ENCODE measurements at places on chromosomes 2 and 18.

GRCh38 chr2:36355890-36356297, 316 bp downstream of the CRIM1 start:
- DNase-seq = no peak

DNA sequence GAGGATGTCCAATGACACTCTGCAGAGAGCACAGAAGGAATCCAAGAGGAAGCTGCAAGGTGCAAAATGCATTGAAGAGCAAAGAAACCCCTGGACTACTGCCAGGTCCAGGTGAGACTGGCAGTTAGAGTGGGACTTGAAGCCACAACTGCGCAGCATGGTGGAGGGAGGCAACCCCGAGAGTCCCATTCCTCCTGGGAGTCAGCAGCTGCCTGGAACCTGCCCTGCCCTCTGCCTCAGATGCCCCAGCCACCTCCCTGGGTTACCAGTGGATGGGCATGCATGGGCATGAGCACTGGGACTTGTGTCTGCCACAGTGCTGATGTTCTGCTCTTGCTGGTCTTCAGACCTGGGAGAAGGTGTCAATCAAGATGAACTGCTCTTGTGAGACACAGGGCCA, 43.2 kb downstream of the ANKMY1 start:
- DNase-seq = no peak

DNA sequence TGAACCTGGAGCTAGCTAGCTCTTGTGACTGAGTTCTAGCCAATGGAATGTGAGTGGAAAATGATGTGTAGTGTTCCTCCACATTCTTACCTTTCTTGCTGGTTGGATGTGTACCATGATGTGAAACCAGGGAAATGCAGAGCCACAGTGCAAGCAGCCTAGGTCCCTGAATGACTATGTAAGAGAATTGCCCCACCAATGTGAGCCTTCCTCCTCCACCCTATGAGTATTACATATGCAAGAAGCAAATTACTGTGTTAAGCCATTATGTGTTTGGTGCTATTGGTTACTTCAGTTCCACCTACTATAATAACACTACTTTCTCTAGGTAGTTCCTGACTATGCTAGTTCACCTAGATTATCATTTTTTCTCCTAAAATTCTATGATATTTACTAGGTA, 39.6 kb downstream of the LCLAT1 start:
- no peak for DNase-seq

DNA sequence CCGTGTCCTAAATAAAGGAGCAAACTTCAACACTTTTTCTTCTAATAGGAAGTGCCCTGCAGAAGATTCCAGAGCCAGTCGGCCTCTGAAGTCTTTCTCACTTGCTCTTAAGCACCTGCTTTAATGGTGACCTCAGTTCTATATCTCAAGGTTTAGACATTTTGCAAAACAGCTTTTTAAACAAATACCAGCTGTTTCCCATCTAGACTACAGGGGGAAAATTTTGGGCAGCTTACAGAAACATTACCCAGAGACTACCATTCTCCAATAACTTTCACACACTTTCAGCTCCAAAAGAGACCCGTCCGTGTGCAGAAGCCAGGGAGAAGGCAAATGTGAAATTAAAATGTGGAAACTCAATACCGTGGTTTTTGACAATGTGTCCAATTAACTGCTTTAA, 285.3 kb upstream of the CCDC68 start:
- no peak for DNase-seq

- no peak for DNase-seq
These were observed 21.3 kb upstream of the PIK3C3 start for GRCh38 chr18:41933778-41934177.

DNA sequence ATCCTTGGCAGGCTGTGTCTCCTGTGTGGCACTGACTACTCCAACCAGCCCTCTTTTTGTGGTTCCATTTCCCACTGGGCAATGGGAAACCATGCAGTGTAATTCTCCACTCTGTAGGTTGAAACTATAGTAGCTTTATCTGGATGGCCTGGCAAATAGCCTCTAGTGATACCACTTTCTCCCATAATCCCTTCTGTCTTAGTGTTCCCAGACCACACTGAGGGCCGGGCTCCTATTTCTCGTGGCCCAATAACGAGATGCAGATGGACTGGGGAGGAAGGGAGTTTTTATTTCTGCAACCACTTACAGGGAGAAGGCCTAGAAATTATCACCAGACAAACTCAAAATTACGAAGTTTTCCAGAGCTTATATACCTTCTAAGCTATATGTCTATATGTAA, 24.7 kb downstream of the SKA1 start:
- DNase-seq = no peak

DNA sequence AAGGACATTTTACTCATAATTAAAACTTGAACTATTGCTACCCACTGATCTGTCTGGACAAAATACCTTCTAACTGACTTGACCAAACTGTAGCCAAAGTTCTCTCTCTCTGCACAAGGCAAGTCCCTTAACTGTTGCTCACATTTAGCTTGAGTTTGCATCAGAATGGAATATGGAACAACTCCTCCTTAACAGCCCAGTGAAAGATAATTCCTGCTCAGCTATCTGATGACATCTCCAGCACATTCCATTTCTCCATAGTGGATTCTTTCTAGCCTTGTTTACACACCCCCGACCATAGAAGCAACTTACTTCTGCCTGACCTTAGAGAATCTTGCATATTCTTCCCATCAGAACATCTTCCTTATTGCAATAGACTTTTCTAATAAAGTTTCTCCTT, 317.2 kb upstream of the CDH2 start:
- no peak for DNase-seq

- DNase-seq = no peak
These were observed 91.5 kb upstream of the SIX3 start for GRCh38 chr2:44850016-44850415.

DNA sequence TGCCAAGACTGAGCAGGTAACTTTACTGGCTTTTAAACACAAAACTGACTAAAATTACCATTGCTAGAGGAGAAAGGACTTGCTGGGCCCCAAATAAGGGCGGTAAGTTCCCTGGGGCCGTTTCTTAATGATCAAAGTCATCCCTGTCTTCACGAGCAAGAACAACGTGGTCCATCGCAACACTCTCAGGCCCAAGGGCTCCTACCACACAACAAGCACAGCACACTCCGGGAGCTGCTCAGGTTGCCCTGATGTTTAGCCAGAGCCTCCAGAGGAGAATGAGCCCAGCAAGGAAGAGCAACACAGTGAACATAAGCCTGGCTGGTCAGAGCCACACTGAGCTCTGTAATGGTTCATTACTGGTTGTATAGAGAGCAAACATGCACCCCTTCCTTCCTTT, 102.7 kb downstream of the DYNC1I2 start:
- DNase-seq = no peak

DNA sequence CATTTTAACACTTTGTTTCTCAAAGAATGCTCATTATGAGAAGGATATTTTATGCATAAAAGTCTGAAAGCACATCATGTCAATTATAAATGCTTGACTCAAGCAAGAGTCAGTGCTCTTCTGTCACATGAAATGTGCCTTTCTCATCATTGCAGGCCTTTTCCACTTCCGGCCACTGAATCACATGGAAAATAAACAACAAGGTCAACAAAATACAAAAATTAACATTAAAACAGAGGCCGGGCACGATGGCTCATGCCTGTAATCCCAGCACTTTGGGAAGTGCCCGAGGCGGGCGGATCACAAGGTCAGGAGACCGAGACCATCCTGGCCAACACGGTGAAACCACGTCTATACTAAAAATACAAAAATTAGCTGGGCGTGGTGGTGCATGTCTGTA, 480.6 kb downstream of the SPAG16 start:
- no peak for DNase-seq

- DNase-seq = no peak
These were observed 8.9 kb upstream of the SLC25A12 start for GRCh38 chr2:171902840-171903420.

DNA sequence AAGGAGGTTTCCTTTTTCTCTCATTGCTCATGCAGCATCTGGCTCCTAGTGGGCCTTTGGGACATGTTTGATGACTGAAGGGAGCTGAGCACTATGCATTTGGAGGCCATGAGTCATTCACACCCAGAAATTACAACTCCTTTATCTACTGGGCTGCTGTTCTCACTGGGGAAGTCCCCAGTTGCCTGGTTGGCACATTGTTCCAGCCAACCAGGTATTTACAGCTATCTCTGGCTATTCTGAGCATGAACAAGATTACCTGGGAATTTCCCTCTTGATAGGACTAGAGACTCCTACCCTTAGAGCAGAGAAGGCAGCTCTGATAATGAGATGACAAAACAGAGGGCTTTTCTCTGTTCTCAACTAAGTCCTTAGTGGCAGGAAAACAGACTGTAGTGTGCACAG, 206.5 kb downstream of the SETBP1 start:
- DNase-seq = no peak

GRCh38 chr18:3012136-3013023, 564 bp downstream of the LPIN2 start:
- DNase-seq = peak; percentile 37

DNA sequence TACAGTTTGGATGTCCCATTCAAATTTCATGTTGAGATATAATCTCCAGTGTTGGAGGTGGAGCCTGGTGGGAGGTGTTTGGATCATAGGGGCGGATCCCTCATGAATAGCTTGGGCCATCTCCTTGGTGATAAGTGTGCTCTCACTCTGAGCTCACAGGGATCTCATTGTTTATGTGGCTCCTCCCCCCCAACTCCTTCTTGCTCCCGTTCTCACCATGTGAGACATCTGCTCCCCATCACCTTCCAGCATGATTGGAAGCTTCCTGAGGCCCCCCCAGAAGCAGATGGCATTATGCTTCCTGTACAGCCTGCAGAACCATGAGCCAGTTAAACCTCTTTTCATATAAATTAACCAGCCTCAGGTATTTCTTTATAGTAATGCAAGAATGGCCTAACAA, 3.0 kb upstream of the INPP1 start:
- DNase-seq = no peak

GRCh38 chr2:164981217-164981990, 26.1 kb upstream of the SLC38A11 start:
- DNase-seq = no peak

GRCh38 chr2:159489476-159489875, 126.9 kb downstream of the BAZ2B start:
- no peak for DNase-seq

DNA sequence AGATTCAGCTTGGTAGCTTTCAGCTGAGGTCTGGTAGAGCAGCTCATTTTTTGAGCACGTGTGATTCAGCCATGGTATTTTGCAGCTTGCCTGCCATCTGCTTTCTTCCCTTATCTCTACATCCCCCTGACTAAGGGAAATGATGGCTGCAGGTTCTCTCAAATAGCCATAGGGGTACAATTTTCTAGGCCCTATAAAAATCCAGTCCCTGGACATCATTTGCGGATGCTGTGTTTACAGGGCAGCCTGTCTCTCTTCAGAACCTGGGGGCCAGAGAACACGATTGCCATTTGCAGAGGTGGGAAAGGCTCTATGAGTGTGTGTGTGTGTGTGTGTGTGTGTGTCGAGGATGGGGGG, 442.7 kb upstream of the MEIS1 start:
- no peak for DNase-seq

DNA sequence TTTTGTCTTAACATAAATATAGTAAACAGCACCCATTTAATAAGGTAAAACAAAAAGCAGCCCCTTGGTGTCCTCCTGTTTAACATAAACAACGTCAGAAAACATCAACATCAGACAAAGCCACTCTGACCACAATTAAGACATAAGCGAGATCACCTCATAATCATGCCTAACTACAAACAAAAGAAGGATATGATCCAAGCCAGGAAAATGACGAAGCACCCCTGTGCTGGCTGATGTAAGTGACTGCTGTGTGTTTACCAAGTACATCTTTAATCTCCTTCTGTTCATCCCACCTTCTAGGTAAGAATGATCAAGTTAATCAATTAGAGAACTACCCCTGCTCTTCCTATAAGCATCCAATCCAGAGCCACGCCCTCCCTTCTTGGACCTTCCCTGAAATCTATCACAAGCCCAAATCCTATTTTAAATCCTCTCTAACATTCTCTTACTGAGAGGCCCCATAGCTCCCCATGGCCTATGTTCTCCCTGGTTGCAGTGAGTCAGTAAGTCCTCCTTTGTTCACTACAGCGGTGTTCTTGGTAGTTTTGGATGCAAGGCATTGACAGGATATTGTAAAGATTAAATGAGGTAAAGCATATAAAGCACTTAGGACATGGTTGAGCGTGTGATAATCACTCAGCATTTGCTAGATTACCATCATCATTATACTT, 424.2 kb downstream of the TSN start:
- DNase-seq = no peak

- DNase-seq = no peak
These were observed 637.8 kb upstream of the CHAC2 start for GRCh38 chr2:53129851-53130250.

- no peak for DNase-seq
These were observed 68.0 kb upstream of the RIOK3 start for GRCh38 chr18:23384778-23385736.

GRCh38 chr2:218149848-218150440, 16.8 kb downstream of the CXCR1 start:
- no peak for DNase-seq

DNA sequence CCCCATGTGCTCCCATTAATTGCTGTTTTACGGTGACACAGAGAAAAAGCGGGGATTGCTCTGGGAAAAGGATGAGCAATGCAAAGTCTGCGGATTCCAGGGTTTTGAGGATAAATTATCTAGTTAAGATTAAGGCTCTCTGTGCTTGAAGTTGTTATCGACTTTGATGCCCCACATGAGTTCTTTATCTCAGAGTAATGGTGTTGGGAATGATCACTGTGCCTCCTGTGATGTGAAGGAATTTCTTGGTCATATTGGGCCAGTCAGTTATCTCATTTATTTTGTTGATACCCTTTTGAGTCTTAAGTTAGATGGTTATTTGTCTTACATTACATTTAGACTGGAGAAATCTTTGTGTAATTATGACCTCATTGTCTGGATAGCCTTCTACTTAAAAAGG, 184.6 kb upstream of the MEX3C start:
- no peak for DNase-seq

DNA sequence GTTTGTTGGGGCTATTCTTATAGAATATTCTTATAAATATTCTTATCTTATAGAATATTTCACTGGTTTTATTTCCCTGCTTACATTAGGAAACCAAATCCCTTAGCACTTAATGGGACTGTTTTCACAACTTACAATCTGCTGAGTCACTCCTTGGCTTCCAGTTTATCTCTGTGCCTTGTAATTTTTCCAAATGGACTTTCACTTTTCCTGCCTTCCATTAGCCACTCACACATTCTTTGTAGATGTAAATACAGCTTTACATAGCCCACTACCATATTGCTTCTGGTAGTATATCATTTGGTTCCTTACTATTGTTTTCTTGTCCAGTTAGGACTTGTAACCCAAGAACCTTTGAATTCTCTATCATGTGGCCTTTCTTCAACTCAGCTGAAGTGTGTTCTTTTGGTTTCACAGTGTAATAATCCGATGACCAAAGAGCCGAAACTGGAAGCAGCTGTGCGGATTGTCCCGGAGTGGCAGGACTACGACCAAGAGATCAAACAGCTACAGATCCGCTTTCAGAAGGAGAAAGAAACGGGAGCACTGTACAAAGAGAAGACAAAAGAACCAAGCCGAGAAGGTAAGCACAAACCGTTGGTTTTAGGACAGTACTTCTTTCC, 96.1 kb downstream of the UGGT1 start:
- no peak for DNase-seq

GRCh38 chr2:55550368-55551102, 31.0 kb downstream of the CFAP36 start:
- no peak for DNase-seq

All from T-cell (primary cell).